NCI-H2081 (cell line): ENCODE measurements at places on chromosomes 1 and 21.

DNA sequence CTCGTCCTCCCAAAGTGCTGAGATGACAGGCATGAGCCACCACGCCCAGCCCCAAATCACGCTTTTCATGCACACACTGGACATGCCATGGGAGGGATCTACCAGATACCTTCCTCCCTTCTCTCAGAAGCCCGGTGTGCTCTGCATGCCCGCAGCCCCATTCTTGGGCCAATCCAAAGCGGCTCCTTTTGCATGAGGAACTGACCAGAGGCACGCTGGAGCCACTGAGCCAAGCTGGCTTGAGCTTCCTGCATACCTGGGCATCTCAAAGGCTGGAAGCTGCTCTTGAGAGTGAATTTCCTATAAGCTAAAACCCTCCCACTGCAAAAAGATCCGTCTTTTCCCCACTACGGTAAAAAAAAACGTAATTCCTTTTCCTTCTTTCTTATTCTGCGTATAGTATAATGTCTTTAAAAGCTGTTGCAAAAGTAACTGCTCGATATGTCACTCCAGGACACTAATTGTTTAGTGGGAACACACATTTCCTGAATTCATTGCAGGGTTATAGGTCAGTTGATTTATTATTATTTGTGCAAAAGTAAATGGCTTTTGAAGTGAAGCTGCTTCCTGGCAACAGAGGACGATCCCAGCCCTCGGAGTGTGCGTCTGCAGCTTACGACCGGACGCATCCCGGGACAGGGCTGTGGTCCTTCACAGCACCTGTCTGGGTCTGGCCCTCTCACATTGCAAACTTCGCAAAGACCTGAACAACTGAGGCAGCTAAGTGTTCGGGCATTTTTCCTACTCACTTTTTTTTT, 61.8 kb upstream of the ETS2 start:
- no peak for DNase-seq

GRCh38 chr1:201747261-201747660, 81.7 kb upstream of the IPO9 start:
- DNase-seq, result no peak

- DNase-seq, result peak; percentile 66
Measured at GRCh38 chr1:66532798-66533783, 862 bp upstream of the SGIP1 start.

- no peak for DNase-seq
Measured at GRCh38 chr1:152007047-152007446, 13.4 kb upstream of the S100A10 start.

DNA sequence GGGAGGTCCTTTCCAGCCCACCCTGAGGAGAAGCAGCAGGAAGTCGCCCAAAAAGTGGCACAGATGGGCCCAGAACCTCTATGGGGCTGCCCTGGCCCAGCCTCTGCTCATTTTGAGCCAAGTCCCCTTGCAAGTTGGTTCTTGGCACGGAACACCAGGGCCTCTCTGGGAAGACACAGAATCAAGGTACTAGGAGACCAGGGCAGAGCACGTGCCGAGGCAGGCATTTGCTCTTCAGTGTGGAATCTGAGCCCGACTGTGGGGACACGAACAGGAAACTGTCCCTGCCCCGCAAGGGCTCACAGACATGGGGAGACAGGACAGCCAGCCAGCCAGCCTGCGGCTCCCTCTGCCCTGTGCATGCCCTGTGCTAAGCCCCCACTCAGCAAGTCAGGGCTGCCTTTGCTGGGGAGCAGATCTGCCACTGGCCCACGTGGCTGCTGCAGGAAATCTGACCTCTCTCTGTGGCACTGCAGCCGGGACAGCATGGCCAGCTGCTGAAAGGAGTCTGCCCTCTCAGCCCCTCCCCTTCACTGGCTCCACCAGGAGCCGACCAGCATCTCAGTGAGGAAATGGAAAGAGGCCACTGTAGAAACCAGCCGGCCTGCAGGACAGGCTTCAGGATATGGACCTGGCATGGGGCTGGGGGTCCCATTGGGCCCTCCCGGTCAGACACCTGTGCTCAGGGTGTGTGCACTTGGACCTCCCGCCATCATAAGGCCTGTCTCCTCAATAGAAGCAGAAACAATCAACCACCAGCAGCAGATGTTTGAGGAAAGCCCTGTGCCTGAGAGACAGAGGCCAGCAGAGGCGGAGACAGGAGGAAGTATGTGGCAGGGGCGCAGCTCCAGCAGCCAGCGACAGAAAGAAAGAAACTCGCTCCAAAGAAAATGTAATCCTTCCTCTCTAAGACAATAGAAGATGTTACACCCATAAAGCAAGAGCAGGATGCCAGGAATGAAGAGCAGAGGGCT, 3.7 kb downstream of the ARHGEF16 start:
- DNase-seq, result no peak

DNA sequence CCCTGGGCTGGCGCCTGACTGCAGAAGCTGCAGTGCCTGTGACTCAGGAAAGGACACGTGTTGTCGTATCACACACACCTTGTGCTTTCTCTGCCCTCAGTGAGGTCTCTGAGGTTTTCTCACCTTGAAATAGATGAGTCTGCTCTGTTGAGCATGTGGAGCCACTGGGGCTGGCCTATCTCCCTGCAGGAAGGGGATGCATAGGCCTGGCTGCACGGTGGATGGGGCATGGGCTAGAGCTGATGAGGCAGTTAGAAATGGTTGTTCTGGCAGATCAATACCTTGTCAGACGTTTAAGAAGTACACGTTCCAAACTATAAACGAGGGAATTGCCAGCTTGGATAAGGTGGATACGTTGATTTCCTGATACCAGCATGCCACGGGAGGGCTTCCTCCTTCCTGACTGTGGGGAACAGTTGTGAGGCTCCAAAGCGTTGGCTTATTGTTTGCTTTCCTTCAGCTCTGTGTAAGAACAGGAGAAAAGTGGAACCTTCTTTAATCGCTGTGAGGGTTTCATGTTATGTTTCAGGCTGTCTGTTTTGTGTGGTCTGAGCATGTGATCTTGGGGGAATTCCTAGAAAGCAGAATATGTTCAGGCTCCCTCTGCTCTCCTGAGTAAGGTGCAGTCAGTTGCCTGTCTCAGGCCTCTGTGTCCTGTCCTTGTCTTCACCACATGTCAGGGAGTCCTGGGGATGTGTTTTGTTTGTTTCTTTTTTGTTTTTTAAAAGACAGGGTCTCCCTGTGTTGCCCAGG, 44.8 kb downstream of the PCNT start:
- no peak for DNase-seq

DNA sequence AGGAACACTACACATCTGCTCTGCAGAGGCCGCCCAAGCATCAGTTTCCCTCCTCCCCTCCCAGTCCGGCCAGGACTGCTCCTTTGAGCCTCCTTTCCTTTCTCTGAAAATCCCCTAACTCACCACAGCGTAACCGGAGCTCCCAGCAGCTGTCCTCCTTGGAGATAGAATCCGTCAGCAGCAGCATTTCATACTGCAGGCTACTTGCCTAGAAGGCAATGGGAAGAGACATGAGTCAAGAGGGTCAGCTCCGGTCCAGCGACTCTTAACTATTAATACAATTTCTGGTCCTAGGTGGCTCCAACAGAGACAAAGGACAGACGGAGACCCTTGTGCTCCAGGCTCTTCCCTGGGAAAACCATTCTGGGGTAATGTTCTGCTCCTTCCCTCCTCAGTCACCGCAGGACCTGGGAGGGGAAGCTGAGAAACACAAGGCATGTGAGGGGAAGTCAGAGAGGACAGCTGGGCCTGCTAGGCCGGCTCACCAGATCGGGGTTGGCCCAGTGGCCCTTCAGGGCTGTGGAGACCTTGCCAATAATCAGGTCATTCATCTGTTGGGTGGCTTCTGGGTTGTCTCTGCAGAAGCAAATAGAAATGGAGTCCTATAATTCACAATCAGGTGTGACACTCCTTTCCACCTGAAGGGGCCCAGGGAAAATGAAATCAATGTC, 99.7 kb downstream of the UBR4 start:
- DNase-seq, result no peak

DNA sequence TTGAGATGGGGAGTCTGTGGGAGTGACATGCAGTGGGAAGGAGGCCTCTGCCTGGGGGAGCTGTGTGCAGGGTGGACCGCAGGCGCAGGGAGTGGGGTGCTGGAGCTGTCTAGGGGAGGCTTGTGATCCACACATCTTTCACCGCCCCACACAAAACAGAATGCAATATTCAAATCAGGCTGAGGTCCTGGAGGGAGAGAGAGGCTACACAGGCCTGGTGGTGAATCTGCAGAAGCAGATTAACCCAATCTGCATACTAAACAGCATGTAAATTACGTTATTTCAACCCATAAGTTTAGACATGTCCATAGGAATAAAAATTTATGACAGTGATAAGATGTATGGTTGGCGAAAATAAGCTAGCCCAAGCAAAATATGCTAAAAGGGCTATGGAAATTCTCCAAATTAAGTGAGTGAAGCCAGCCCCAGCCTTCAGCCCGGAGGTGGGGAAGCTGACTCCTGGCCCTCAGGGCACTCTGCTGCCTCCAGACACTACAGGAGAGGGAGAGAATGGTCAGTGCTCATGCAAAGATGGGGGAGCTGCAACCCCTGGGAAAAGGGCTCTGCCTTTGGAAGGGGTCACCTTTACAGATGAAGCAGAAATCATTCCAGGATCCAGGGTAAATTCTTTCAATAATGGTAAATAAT, 156.2 kb upstream of the CTTNBP2NL start:
- DNase-seq, result no peak

GRCh38 chr21:44267655-44268142, 6.0 kb upstream of the DNMT3L start:
- no peak for DNase-seq

- peak; percentile 27 for DNase-seq
Measured at GRCh38 chr1:147496571-147497210, 44.6 kb upstream of the BCL9 start.

- DNase-seq, result no peak
Measured at GRCh38 chr1:17588048-17588871, 48.8 kb downstream of the ARHGEF10L start.

DNA sequence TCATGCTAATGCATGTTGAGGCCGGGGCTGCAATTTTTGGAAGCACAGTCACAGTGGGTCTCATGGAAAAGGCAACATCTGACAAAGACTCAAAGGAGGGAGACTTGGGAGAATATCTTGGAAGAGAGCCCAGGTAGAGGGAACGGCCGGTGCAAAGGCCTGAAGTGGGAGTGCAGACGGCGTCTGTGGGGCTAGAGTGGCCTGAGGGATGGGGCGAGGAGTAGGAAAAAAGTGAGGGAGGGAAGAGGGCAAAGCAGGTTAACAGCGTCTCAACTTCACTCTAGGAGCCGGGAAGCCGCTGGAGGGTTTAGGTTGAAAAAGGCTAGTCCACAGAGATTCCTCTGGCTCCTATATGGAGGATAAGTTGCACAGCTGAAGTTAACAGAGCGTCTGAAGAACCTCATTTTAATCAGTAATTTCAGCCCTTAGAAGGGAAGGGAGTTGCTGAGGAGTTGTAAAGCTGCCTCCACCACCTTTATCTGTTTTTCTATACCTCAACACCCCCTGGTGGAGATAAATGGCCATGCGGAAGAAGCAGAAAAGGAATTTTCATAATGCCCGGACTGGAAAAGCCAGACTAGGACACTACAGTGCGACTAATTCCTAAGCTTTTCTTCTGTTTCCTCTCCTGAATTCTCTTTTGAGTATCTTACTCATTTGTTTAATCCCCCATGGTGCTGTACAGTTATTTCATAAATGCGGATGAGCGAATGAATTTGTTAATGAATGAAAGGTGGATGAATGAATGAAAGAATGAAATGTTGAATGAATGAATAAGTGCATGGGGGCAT, 78.7 kb upstream of the ZNF281 start:
- peak; percentile 71 for DNase-seq

DNA sequence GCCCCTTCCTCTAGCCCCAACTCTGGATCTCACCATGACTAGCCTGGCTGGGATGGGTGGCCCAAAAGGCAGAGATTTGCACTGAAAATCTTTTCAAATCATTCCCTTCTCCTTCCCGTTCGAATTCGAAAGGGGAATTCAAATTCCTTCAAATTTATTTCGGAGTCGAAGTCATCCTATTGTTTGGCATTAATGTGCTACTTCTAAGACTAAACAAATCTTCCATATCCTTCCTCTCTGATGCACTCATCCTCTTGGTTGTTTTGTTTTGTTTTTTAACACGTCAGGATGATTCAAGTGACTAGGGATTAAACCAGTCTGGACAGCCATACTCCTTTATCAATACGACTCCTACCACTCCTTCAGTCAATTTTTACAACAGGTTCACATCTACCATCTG, 95.5 kb upstream of the SGIP1 start:
- no peak for DNase-seq

DNA sequence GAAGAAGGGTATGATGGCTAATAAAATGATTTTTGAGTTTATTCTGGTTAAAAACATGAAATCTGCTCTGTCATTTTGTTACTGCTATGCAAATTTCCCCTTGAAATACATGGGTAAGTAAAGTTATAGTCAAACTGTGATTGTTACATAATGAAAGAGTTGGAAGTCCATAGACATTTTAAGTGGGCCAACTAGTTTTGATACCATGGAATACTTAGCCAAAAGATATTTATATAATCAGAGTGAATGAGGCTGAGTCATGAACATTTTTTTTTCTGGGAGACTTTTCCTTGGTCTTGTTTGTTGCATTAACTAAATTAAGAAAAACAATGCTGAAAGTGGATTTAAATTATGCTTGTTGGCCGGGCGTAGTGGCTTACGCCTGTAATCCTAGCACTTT, 58.2 kb upstream of the MPC2 start:
- DNase-seq, result no peak

DNA sequence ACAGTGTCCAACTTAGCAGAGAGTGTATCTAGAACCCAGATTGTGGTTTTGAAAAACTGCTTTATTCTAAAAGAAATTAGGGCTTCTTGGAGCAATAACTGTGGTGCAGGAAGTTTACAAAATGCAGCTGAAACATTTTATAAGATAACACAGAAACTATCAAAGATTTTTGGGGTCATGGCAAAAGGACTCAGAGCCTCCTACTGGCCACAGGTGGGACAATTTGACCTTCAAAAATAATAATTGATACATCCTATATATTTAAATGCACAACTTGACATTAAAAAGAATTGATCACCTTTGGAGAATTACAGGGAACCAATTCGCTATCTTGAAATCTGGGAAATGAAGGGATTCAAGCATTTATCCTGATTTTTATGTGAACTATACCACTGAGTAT, 235.2 kb downstream of the RPS6KC1 start:
- DNase-seq, result no peak

DNA sequence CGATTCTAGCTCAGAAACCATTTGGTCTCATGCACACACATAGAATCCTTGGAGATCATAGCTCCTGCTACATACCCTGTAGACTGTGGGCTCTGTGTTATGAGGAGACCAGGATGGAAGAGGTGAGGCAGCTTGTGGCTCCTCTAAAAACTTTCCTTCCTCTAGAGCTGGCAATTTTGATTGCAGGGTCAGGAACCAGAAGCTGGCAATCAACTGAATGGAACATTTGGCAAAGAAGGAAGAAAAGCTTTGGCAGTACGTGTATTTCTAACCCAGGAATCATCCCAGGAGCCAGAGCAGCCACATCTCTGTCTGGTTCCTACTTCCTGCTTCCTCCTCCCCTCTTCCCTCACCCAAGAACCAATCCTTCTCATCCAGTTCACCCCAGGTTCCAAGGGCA, 15.7 kb downstream of the PIK3C2B start:
- no peak for DNase-seq

GRCh38 chr1:204335085-204335484, 24.6 kb downstream of the PLEKHA6 start:
- DNase-seq, result peak; percentile 8

- DNase-seq, result no peak
Measured at GRCh38 chr1:205068001-205068400, 16.3 kb downstream of the TMEM81 start.

GRCh38 chr1:203593723-203594122, 32.9 kb upstream of the ATP2B4 start:
- DNase-seq, result no peak
